ENCODE measurements at places on chromosomes 5 and 9. TPM values are rescaled to one million over a fixed set of nuclear protein-coding genes. Genes with fewer than 3 reads are reported as not detected.

Gene HK3
- total RNA-seq: 38.8 TPM

Gene OBP2B
- not detected for total RNA-seq

Gene CCL21
- 29.1 TPM for total RNA-seq

Gene BTNL8
- 0.30 TPM for total RNA-seq

Gene GEMIN5
- 12.8 TPM for total RNA-seq

Gene SHC3
- 1.1 TPM for total RNA-seq

DNA sequence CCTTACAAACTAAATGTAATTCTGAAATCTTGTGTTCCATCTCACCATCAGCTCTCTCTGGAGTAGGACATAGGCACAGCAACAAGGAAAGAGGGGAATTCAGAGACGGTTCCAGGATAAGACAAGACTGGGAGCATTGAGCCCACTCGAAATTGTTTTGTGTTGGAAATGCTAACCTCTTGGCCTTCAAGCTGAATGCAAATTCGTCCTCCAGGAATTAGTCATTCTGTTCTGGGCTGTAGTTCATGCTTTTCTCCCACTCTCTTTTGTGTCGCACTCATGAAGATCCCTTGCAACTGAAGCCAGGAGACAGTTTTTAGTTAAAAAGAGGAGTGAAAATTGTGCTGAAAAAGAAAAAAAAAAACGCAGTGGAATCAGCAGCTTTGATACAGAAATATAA, 121.7 kb upstream of the SEMA6A start:
- no peak overlapping the region for H3K4me3 ChIP-seq
- DNase-seq: no peak
- no peaks in the 10 kb centered on the region for H3K36me3 ChIP-seq
- no peak overlapping the region for H3K27ac ChIP-seq

- no peak overlapping the region for H3K4me3 ChIP-seq
- H3K27ac ChIP-seq: no peak overlapping the region
- DNase-seq: no peak
- H3K27me3 ChIP-seq: no peaks in the 10 kb centered on the region
These were observed 199.9 kb upstream of the GLRA1 start for GRCh38 chr5:152124409-152125041.

DNA sequence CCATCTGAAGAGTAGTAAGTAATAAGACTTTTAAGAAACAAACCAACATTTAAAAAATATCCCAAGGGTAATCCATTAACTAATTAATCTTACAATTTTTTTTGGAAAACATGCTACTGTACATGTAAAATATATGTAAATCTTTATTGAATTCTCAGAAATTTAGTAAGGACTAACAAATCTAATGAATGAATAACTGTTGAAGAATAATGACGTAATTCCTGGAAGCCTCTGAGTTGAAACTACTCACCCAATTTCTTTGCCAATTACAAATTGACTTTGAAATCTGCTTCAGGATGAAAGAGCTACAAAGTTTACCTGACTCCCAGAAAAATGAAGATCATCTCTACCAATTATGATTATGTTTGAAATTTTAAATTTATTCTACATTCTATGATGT, 21.1 kb downstream of the FBN2 start:
- no peak for DNase-seq
- H3K27me3 ChIP-seq: no peaks in the 10 kb centered on the region
- H3K36me3 ChIP-seq: no peaks in the 10 kb centered on the region
- no peak overlapping the region for H3K27ac ChIP-seq

- DNase-seq: no peak
- no peak overlapping the region for H3K27ac ChIP-seq
- no peaks in the 10 kb centered on the region for H3K36me3 ChIP-seq
- H3K4me1 ChIP-seq: no peaks in the 10 kb centered on the region
- no peak overlapping the region for H3K4me3 ChIP-seq
These were observed 79.1 kb downstream of the FAM174A start for GRCh38 chr5:100614308-100614707.

DNA sequence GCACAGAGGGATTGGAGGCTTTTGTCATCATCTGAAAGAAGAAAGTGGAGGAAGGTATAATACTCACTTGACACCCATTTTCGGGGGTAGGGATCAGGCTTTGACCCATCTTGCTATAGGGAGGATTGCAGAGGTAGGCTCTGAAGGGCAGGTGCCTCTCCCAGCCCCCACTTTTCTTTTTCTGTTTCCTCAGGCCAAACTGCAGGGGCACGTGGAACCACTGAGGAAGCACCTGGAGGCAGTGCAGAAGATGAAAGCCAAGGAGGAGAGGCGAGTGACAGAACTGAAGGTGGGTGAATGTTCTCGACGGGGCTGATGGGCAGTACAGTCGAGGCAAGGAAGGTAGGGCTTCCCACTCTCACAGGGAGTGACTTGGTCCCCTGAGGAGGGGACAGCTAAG, 7.5 kb downstream of the TRIM41 start:
- H3K36me3 ChIP-seq: no peaks in the 10 kb centered on the region
- no peaks in the 10 kb centered on the region for H3K27me3 ChIP-seq
- no peaks in the 10 kb centered on the region for H3K4me1 ChIP-seq
- no peak for DNase-seq

- no peaks in the 10 kb centered on the region for H3K4me1 ChIP-seq
- H3K36me3 ChIP-seq: peaks cover 19% of the 10 kb centered on the region
- peak; percentile 43 for DNase-seq
- no peak overlapping the region for H3K4me3 ChIP-seq
- H3K27ac ChIP-seq: no peak overlapping the region
- no peaks in the 10 kb centered on the region for H3K27me3 ChIP-seq
These were observed 45.0 kb upstream of the IPPK start for GRCh38 chr9:92714787-92715487.

GRCh38 chr9:132244582-132245455, 83.0 kb downstream of the NTNG2 start:
- H3K36me3 ChIP-seq: no peaks in the 10 kb centered on the region
- DNase-seq: peak; percentile 91
- no peaks in the 10 kb centered on the region for H3K27me3 ChIP-seq
- H3K4me1 ChIP-seq: no peaks in the 10 kb centered on the region
- H3K27ac ChIP-seq: no peak overlapping the region

DNA sequence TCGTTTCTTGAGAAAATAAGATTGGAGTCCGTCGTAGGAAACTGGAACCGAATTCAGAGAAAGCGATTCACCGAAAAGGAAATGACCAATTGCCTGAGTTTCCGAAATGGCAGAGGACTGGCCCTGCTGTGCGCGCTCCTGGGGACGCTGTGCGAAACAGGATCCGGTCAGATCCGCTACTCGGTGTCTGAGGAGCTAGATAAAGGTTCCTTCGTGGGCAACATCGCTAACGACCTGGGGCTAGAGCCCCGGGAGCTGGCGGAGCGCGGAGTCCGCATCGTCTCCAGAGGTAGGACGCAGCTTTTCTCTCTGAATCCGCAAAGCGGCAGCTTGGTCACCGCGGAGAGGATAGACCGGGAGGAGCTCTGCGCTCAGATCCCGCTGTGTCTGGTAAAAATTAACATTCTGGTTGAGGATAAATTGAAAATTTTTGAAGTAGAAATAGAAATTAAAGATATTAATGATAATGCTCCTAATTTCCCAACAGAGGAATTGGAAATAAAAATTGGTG, 379 bp downstream of the PCDHGA3 start:
- H3K4me3 ChIP-seq: peak overlapping the region; percentile 29
- no peaks in the 10 kb centered on the region for H3K4me1 ChIP-seq
- no peak overlapping the region for H3K27ac ChIP-seq
- DNase-seq: no peak
- peaks cover 1% of the 10 kb centered on the region for H3K27me3 ChIP-seq
- H3K36me3 ChIP-seq: no peaks in the 10 kb centered on the region

DNA sequence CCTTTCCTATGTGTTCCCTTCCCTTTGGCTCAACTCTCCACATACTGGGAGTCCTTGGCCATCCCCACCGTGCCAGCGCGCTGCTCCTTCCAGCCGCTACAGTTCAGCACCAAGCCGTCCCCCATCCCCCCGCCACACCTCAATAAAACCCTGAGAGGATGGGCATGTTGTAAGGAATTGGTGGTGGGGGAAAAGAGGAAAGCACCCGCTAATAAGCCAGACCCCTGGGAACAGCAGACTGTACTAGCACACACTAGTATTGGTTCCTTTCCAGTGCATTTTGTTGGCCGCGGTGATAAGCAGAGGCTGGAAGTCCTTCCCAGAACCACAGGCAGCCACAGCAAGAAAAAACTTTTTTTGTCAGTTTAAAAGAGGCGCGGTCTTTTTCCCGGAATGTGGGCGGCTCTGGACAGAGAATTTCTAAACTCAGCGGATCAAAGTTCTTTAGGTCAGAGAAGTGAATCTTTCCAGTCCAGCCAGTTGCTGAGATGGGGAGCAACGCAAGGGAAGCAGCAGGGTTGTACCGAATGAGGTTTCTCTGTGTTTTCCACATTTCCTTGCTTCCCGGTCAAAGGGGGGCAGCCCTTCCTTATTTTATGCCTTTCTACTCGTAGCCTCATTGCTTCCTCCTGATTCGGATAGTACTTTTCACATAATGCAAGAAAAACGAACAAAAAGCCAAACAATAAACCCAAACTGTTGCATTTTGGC, 2.1 kb downstream of the CHSY3 start:
- H3K27me3 ChIP-seq: no peaks in the 10 kb centered on the region
- H3K36me3 ChIP-seq: no peaks in the 10 kb centered on the region
- H3K27ac ChIP-seq: no peak overlapping the region
- H3K4me3 ChIP-seq: peak overlapping the region; percentile 95
- no peaks in the 10 kb centered on the region for H3K4me1 ChIP-seq

DNA sequence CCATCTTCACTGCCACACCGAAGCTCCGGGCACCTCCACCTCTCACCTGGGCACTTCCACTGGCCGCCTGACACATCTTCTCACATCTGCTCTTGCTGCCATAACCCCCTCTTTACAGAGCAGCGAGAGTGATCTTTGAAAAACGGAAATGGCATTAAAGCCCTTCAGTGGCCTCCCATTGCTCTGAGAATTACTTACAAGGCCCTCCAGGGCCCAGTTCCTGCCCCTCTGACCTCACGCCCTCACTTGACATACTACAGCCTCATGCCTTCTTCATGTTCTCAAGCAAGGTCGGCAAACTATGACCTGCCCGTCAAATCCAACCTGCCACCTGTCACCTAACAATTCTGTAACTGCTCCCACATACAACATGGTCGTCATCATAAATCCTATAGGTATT, 187.3 kb downstream of the NR3C1 start:
- no peaks in the 10 kb centered on the region for H3K4me1 ChIP-seq
- peaks cover 7% of the 10 kb centered on the region for H3K36me3 ChIP-seq
- H3K27ac ChIP-seq: no peak overlapping the region
- no peak for DNase-seq

GRCh38 chr5:147482706-147483180, 27.1 kb downstream of the DPYSL3 start:
- H3K27me3 ChIP-seq: no peaks in the 10 kb centered on the region
- H3K36me3 ChIP-seq: no peaks in the 10 kb centered on the region
- peak overlapping the region; percentile 74 for H3K27ac ChIP-seq

DNA sequence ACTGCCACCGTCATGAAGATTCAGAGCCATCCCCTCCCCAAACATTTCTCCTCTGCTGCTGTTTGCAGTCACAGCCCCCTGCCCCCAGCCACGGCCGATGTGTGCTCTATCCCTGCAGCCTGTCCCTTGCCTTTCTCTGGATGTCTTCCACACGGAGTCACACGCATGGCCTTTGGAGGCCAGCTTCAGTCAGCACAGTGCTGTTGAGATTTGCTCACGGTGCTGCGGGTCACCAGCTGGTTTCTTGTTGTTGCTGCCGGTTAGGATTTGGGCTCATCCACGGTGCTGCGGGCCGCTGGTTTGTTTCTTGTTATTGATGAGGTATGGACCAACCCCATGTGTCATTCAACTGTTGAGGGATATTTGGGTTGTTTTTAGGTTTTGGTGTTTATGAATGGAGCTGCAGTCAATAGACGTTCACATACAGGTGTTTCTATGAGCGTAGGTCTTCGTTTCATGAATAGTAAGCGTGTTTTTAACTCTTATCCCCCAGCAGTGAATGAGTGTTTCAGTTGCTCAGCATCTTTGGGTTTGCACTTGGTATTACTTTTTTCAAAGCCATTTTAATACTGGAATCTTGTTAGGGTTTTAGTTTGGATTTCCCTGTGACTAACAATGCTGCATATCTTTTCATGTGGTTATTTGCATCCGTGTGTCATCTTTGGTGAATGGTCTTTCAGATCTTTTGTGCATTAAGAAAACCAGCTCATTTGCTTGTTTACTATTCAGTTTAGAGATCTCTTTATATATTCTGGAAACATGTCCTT, 57.6 kb downstream of the AHRR start:
- no peak overlapping the region for H3K4me3 ChIP-seq
- DNase-seq: peak; percentile 59
- no peaks in the 10 kb centered on the region for H3K27me3 ChIP-seq
- H3K4me1 ChIP-seq: no peaks in the 10 kb centered on the region

DNA sequence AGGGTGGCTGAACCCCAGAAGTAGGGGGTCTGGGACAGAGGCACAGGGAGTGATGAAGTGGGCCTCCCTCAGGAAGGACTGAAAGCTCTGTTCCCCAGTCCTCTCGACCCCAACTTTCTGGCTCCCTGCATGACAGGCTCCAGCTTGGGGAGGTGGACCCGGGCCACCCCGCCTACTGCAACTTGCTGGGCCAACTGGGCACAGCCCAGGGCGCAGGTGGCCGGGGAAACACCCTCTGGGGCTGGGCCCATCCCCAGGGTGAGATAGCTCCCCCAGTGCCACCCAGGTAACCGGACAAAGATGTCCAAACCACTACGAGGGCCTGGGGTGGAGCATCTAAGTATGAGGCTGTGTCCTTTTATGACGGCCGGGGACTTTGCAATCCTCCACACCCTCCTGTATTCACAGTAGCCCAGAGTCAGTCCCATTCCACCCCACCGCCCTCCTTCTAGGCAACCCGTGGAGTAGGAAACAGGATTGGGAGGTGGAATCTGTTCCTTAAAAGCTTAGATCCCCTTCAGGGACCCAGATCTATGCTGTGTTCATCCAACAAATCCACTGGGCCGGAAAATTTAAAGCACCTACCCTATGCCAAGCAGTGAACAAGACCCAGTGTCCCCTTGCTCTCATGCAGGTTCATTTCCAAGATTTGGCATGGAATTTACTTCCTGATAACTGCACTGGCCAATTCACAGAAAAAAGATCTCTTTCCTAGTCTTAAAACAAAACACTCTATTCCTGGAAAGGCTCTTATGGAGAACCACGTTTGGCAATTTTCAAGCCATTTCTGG, 19.9 kb downstream of the DNM1 start:
- H3K36me3 ChIP-seq: no peaks in the 10 kb centered on the region
- no peaks in the 10 kb centered on the region for H3K27me3 ChIP-seq
- no peaks in the 10 kb centered on the region for H3K4me1 ChIP-seq
- H3K27ac ChIP-seq: no peak overlapping the region

- no peak for DNase-seq
- H3K4me1 ChIP-seq: no peaks in the 10 kb centered on the region
- H3K4me3 ChIP-seq: no peak overlapping the region
- no peak overlapping the region for H3K27ac ChIP-seq
- no peaks in the 10 kb centered on the region for H3K36me3 ChIP-seq
- no peaks in the 10 kb centered on the region for H3K27me3 ChIP-seq
These were observed 31.8 kb downstream of the SLC38A9 start for GRCh38 chr5:55680353-55680752.

GRCh38 chr5:80608731-80609130, 38.7 kb upstream of the ANKRD34B start:
- H3K4me1 ChIP-seq: no peaks in the 10 kb centered on the region
- H3K36me3 ChIP-seq: no peaks in the 10 kb centered on the region
- no peaks in the 10 kb centered on the region for H3K27me3 ChIP-seq
- H3K27ac ChIP-seq: no peak overlapping the region
- no peak for DNase-seq
